ENCODE measurements at places on chromosomes 12 and 14. TPM values are rescaled to one million over a fixed set of nuclear protein-coding genes. Genes with fewer than 3 reads are reported as not detected.

PLA2G1B gene
- not detected for total RNA-seq

MUCL1 gene
- total RNA-seq, result not detected

OR4E2 gene
- not detected for total RNA-seq

C12orf54 gene
- not detected for total RNA-seq

FGFR1OP2 gene
- 56.0 TPM for total RNA-seq

CD69 gene
- total RNA-seq, result not detected

DHH gene
- total RNA-seq, result 0.31 TPM

KRT82 gene
- not detected for total RNA-seq

EID3 gene
- 16.6 TPM for total RNA-seq

STAT2 gene
- 115 TPM for total RNA-seq

DBX2 gene
- total RNA-seq, result 1.6 TPM

TSPAN11 gene
- total RNA-seq, result 13.8 TPM

GPR162 gene
- total RNA-seq, result 57.0 TPM

SLC5A8 gene
- total RNA-seq, result 2.8 TPM

FAM181A gene
- 1.6 TPM for total RNA-seq

SAMD15 gene
- total RNA-seq, result 10.0 TPM

RIPK3 gene
- not detected for total RNA-seq

TRPV4 gene
- 0.31 TPM for total RNA-seq

CMA1 gene
- total RNA-seq, result not detected

CCDC38 gene
- total RNA-seq, result not detected

PDZRN4 gene
- 59.5 TPM for total RNA-seq

ATP6V1D gene
- total RNA-seq, result 138 TPM

GALC gene
- total RNA-seq, result 36.9 TPM
